ENCODE measurements at places on chromosomes 6 and 20.

GRCh38 chr20:33407251-33407650 lies 5.9 kb upstream of the CDK5RAP1 start:
- DNase-seq, result no peak

DNA sequence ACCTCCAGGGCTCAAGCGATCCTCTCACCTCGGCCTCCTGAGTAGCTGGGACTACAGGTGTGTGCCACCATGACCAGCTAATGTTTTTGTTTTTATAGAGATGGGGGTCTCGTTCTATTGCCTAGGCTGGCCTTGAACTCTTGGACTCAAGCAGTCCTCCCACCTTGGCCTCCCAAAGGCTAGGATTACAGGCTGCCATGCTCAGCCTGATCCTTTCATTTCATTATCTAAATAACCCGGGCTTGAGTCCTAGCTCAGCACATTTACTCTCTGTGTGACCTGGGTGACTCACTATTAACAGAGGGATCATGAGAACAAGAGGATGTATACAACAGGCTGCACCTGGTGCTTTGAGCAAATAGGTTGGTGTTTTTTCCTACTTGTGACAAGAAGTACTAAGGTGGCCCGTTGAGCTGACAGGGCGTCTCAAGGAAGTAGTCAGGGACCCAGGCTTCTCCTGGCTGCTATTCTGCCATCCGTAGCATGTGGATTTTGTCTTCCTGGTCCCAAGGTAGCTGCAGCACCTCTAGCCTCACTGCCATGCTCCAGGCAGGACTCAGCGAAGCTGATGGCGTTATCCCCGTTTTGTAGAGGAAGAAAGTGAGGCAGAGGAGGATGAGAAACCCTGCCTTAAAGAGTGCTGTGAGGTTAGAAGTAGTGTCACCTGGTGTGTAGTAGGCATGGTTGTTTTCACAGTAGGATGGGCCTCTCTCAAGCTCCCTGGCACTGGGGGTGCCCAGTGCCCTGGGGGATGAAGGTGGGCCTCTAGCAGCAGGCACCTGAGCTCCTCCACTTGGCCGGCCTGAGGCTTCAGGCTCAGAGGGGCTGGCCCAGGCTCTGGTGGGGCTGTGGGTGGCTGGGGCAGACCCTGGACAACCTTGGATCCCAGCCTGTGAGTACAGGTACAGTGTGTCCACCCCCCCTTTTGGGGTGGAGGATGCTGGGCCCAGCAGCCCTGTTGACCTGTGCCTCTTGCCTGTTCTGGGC lies 62.4 kb downstream of the ADNP start:
- no peak for DNase-seq

DNA sequence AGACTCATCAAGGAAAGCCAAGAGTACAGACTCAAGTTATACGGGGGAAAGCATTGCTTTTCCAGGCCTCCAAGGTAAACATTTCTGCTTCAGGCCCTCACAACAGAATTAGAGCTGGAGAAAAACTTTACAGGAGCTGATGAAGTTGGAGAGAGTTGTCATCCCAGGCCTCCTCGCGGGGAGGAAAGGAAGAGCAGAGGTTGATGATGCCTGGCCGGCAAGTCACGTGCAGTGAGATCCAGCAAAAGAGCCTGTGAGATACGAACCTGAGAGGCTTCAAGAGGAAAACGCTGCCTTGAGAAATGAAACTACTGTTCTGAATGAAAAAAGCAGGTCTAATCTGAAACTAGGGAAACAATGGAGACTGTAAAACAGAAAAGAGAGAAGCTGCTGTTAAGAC lies 122.9 kb downstream of the FAM120B start:
- DNase-seq, result no peak

DNA sequence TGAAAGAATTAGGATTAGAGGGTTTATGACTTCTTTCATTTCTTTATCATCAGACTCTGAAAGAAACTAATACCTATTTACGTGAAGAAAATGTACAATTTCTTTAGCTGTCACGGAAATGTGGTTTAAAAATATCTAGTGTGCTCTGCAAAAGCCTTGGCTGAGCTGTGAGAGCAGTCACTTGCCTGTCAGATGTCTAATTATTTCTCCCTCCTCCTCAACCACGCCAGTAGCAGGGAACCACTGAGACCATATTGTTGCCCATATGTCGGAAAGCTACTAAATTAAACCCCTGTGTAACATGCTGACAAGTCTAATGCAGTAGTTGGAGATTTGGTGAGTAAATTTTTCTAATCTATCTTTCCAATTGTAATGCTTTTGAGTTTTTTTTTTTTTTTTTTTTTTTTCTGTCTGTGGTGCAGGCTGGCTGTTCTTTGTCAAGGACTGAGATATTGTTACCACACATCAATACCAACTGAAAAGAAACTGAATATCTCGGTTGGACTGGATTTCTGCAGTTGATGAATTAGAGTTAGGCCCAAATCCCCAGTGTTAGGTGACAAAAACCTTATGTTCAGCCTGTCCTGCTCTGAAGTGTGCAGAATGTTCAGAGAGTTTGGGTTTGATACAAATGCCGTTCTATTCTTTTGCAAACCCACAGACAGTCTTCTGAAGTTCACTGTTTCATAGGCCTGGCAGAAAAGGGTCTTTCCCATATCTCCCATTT lies 302.9 kb upstream of the SYNCRIP start:
- no peak for DNase-seq

DNA sequence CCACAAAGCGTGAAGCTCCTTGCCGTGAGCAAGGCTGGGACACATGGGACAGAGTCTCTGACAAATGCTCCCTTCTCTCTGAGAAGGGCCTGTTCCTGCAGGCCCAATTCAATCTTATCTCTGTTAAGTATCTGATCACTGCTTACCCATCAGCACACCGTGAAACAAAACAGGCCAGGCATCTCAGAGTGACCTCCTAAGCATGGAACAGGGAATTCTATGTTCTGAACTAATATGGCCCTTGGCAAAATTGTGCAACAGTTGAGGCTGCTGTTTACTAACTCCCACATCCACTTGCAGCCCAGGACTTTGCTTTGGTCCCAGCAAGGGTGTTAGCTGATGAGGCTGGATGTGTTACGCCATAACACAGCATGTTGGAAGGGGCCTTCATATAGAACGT lies 79.2 kb downstream of the GCLC start:
- no peak for DNase-seq

GRCh38 chr6:43706788-43707187 lies 19.2 kb upstream of the MRPS18A start:
- no peak for DNase-seq

- no peak for DNase-seq
Observed at GRCh38 chr6:139881728-139882211, 507.3 kb upstream of the CITED2 start.

- no peak for DNase-seq
Observed at GRCh38 chr20:6671829-6672228, 95.7 kb upstream of the BMP2 start.

GRCh38 chr6:51107769-51108203 lies 289.1 kb downstream of the TFAP2B start:
- no peak for DNase-seq

GRCh38 chr20:48656661-48657211 lies 171.1 kb downstream of the PREX1 start:
- no peak for DNase-seq

DNA sequence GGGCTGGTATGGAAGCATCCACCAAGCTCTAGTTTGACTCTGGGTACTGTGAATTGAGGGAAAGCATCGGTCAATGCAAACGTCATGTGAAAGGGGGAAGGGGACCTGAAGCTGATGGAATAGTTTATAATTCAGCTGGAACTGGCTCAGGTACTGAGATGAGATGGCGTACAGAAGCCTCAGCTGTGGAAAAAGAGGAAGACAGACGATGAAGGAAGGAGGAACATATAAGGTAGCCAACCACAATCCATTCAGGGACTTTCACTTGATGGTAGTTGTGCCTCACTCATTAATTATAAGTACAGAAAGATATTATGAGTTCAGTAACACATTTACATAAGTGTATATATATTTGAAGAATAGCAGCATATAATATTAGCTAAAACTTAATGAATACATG lies 2.7 kb downstream of the CALHM5 start:
- DNase-seq, result no peak

GRCh38 chr20:33566781-33567603 lies 77.1 kb downstream of the CBFA2T2 start:
- no peak for DNase-seq

DNA sequence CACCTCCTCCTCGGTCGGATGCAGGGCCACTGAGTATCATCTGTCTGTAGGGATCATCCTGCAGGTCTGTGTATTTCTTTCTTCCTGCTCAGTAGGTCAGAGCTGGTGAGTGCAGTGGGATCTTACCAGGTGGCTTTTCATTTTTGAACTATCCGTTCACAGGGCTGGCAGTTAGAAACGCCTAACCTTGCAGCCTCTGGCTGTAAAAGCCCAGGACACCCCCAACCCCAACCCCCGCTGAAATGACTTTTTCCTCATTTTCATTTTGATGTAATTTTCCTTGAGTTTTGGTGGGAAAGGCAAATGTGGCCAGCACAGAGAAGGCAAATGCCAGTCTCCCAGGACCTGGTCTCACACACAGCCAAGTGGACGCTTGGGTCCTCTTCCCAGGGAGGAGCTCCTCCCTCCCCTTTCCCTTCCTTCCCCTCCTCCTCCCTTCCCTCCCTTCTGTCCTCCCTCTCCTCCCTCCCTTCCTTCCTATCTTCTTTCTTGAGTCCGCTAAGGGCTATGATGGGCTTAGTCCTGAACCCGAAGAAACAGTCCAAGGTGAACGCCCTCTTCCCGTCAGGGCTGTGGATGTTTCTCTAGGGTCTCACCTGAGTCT lies 36.0 kb downstream of the TMEM242 start:
- no peak for DNase-seq

GRCh38 chr20:43681991-43682410 lies 15.1 kb downstream of the MYBL2 start:
- DNase-seq, result no peak

DNA sequence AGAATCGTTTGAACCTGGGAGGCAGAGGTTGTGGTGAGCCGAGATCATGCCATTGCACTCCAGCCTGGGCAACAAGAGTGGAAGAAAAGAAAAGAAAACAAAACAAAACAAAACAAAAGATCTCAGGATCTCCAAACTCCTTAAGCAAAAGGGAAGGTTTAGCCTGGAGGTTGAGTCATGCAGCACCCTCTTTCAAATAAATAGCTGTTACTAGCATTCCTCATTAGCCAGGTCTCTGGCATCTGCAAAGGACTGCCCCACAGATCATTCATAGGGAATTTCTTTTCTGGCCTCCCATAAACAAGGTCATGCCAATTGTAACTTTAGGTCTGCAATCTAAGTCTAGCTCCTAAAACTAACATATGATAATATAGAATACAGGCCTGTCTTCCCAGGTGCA lies 37.2 kb downstream of the EDN1 start:
- no peak for DNase-seq

- DNase-seq, result no peak
Observed at GRCh38 chr6:130575557-130575956, 209.7 kb downstream of the TMEM200A start.

GRCh38 chr20:21049305-21049828 lies 56.8 kb downstream of the LINC00237 start:
- DNase-seq, result no peak

DNA sequence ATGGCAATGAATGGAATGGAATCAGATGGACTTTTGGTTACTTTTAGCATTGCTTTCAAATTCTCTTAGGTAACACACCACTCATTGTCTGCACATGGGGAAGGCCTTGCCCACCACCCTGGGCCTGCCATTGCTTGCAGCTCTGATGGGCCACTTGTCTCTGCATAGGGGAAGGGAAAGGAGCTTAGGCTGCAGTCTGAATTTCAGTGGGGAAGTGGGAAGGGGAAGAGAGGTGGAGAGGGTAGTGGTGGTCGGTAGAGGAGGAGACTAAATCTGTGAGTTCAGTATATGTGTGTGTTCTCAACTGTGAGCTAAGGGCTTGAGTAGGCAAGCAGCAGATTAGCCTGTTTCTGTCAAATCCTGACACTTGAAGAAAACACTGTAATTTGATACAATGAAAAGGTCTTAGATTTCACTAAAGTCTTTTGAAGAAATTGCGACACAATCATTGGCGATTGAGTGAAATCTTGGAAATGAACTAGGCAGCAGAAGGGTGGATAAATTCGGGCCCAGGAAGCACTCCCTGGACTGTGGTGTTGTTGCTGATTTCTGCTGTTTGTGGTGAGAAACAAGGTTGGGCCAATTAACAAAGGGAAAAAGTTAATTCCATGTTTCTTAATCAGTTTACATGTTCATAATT lies 80.6 kb downstream of the OTOR start:
- DNase-seq, result no peak

DNA sequence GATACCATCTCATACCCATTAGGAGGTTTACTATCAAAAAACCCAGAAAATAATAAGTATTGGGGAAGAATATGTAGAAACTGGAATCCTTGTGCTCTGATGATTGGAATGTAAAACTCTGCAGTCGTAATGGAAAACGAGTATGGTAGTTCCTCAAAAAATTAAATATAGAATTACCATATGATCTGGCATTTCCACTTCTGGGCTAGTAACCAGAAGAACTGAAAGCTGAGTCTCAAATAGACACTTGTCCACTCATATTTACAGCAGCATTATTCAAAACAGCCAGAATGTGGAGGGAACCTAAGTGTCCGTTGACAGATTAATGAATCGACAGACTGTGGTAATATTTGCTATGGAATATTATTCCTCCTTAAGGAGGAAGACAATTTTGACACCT lies 44.3 kb downstream of the FOXC1 start:
- DNase-seq, result no peak

GRCh38 chr6:392441-393390 lies 1.2 kb downstream of the IRF4 start:
- peak; percentile 29 for DNase-seq

GRCh38 chr6:126380072-126380583 lies 40.2 kb downstream of the CENPW start:
- DNase-seq, result no peak

DNA sequence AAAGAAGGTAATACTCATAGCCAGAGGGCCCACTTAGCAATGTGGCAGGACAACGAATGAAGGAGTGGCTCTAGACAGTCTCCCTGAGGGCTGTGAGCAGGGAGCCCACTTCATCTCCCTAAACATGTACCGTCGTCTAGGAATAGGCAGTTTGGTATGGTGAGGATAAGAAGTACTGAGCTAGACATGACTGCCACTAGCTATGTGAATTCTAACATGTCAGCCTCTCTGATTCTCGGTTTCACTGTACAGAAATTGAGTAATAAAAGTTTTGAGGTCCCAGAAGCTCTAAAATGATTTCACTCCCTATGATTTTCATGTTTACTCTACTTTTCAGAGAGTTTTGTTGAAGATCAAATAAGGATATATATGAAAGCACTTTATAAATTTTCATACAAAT lies 107.1 kb downstream of the AHI1 start:
- no peak for DNase-seq

- DNase-seq, result no peak
Observed at GRCh38 chr6:4008324-4009047, 70.5 kb downstream of the FAM217A start.

GRCh38 chr6:32855467-32856174 lies 1.6 kb downstream of the PSMB9 start:
- no peak for DNase-seq

GRCh38 chr6:45001663-45002062 lies 326.5 kb upstream of the RUNX2 start:
- no peak for DNase-seq
